ENCODE measurements at places on chromosomes 6 and 20. TPM values are rescaled to one million over a fixed set of nuclear protein-coding genes. Genes with fewer than 3 reads are reported as not detected.

DNA sequence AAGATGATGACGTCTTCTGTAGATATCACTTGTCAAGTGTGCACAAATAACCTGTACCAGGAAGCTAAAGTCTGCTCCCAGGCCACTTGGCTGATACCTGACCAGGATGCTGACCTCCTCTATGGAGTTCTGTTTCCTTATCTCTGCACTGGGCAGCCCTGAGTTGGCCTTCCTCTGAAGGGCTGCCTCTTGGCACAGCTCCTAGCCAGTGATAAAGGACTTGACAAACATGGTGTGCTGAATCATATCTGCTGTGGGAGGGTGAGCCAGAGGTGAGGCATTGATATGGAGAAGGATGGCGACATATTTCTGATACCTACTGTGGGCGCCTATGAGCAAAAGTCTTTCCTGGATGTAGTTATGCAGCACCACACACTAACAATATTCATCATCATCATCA lies 32.8 kb upstream of the FOXA2 start:
- DNase-seq: no peak

- DNase-seq: no peak
Observed at GRCh38 chr6:92942549-92942948, 476.8 kb downstream of the EPHA7 start.

GRCh38 chr6:110810896-110811586 lies 4.2 kb downstream of the CDK19 start:
- DNase-seq: no peak

GRCh38 chr20:16005021-16005914 lies 568.0 kb downstream of the KIF16B start:
- no peak for DNase-seq

DNA sequence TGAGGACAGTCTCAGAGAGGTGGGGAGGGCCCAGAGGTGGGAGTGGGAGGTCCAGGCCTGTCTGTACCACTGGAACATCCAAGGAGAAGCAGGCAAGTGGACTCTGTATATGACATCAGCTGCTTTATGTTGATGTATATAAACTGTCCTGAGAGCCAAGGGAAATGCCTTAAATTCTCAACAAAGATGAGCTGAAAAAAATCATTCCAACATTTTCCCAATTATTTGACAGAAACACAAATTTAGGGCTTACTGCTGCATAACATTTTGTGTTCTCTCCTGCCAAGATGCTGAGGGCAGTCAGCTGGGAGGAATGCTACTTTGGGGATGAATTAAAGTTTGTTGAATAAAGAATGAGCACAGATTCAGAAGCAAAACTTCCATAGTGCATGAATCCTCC lies 52.8 kb downstream of the FOXC1 start:
- DNase-seq: no peak

DNA sequence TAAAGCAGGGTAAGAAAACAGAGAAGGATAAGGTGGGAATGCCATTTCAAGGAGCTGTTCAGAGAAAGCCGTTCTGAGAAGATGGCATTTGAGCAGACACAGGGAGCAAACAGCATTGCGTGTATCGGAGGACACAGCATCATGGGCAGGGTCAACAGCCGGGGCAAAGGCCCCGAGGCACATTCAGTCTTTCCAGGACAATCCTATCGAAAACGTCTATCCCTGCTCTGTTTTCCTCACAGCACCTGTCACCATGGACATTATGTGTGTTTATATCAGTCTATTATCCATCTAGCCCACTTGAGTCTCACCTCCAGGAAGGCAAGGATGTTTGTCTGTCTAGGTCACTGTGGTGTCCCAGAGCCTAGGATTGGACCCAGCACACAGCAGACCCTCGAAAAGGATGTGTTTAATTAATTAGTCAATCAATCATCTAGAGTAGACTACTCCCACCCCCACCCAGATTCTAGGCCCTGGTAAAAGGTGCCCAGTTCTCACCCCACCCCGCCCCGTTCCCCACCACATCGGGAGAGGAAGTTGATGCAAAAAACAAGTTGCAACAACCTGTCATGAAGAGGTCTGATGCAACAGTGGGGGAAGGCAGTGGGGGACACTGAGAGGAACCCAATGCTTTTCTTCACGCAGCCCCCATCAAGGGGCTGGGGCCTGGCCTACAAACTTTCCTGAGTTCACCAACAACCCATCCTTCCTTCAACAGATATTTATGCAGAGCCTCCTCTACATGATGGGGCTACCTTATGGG lies 66.6 kb downstream of the PREX1 start:
- DNase-seq: no peak

- DNase-seq: no peak
Observed at GRCh38 chr20:38021087-38021772, 12.0 kb downstream of the TTI1 start.

GRCh38 chr6:6695625-6696276 lies 107.2 kb downstream of the LY86 start:
- no peak for DNase-seq

Gene GLP1R
- total RNA-seq: not detected

Gene MCCD1
- total RNA-seq: not detected

Gene PGBD1
- 7.9 TPM for total RNA-seq

Gene LY6G6D
- total RNA-seq: not detected

Gene CDH26
- total RNA-seq: 0.34 TPM

Gene TP53TG5
- not detected for total RNA-seq
